ENCODE measurements at places on chromosomes 7 and 10. TPM values are rescaled to one million over a fixed set of nuclear protein-coding genes. Genes with fewer than 3 reads are reported as not detected.

GSAP gene
- total RNA-seq, result 2.8 TPM

TUBB8 gene
- total RNA-seq, result not detected

AS3MT gene
- total RNA-seq, result 3.3 TPM

EVX1 gene
- total RNA-seq, result 0.07 TPM

EPO gene
- total RNA-seq, result not detected

STAG3 gene
- total RNA-seq, result 0.22 TPM

ACSL5 gene
- total RNA-seq, result 0.21 TPM

IMMP2L gene
- 18.3 TPM for total RNA-seq

VWDE gene
- total RNA-seq, result 0.31 TPM

CDK14 gene
- total RNA-seq, result 0.12 TPM

DDC gene
- 1.6 TPM for total RNA-seq

SSC4D gene
- 1.3 TPM for total RNA-seq

ZNF425 gene
- total RNA-seq, result 1.0 TPM

DEPP1 gene
- 1.8 TPM for total RNA-seq

EEPD1 gene
- 45.5 TPM for total RNA-seq

ADGRA1 gene
- total RNA-seq, result 0.02 TPM

ASZ1 gene
- not detected for total RNA-seq

PRLHR gene
- total RNA-seq, result not detected

ACTL6B gene
- total RNA-seq, result not detected

ACSM6 gene
- not detected for total RNA-seq

PPP1R9A gene
- 4.9 TPM for total RNA-seq

ACTR3C gene
- not detected for total RNA-seq

LIPF gene
- total RNA-seq, result not detected

CAV2 gene
- total RNA-seq, result 157 TPM

LIMK1 gene
- 37.7 TPM for total RNA-seq

KIAA1217 gene
- total RNA-seq, result 3.2 TPM

LEP gene
- not detected for total RNA-seq

TMEM229A gene
- total RNA-seq, result not detected

ITIH5 gene
- 0.08 TPM for total RNA-seq

CCM2 gene
- total RNA-seq, result 38.7 TPM

UTF1 gene
- 0.16 TPM for total RNA-seq

UNC5B gene
- total RNA-seq, result 0.53 TPM

ANKRD30A gene
- total RNA-seq, result 1.4 TPM

LGI1 gene
- total RNA-seq, result not detected

Data from A549 treated with CpdA at 1 μM for 4 hours (cell line).